AG08396 (cell line): ENCODE measurements at places on chromosomes 12 and 14.

GRCh38 chr12:80941916-80942315 is 4.2 kb upstream of the LIN7A start:
- no peak for DNase-seq

DNA sequence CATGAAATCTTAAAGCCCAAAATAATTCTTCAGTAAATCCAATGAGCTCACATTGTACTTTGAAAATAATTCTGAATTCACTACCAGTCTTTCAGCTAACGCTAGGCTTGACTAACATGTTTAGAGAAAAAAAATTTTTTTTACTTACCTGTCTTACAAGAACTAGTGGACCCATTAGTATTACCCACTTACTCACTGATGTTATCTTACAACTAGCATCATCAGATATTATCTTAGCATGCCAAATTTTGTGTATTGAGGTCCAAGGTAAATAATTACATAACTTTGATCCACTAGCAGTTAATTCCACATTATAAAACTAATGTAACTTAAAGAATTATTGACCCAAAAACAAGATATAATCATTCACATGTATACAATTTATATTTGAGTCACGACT is 62.7 kb downstream of the SLC41A2 start:
- DNase-seq = no peak

DNA sequence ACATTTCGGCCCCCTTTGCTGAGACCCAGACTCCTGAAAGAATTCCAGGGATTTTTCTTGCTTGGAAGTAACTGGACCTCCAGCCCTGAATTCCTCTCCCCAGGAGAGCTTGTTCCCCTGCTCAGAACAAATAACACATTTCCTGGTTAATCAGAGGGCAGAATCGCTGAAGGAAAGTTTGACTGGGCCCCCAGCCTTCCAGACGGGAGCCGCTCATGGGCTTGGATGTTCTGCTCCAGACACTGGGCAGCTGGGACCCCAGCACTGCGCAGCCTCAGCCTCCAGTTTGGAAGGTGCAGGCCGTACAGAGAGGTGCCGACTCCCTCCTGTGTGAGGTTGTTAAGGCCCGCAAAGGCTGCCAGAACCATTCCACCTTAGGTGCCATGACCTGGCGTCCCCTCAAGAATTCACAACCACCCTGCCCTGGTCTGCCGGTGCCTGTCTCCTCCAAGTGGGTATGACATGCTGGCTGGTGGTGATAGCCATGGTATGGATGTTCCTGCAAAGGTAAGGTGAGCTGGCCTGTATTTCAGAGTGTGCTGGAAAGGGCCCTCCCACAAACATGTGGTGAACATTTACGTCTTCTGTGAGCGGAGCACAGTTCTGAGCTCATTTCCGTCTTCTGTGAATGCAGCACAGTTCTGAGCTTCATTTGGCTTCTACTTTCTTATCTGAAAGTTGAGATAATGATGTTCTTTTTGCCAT is 5.1 kb upstream of the LTBP2 start:
- DNase-seq = no peak

DNA sequence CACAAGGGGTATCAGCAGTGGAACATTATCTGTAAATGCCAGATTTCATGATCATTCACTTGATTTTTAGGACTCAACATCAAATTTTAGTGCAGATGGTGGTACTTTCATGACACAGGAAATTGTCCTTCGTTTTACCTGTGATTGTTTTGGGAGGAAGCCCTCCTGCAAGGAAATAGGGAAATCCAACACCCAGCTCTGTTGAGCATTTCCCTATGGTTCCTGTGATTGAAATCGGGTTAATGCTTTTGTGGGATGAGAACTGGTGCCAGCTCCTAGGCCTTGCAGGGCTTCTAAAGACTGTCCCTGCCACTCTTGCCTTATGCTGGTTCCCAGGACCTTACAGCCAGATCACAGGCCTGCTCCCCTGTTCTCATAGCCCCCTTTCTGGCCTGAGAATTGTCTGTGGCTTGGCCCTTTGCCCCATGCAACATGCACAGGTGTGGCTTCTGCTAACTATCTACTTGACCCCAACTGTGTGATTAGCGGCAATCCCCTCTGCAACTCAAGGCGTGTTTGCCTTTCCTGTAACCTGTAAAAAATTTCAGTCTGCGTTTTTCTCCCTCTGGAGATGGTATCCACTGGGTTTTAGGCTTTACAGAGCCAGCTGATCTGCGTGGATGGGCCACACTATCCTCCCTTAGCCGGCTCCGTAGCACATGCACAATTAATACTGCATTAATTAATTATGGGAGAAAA is 112.5 kb downstream of the ETV6 start:
- DNase-seq = no peak

DNA sequence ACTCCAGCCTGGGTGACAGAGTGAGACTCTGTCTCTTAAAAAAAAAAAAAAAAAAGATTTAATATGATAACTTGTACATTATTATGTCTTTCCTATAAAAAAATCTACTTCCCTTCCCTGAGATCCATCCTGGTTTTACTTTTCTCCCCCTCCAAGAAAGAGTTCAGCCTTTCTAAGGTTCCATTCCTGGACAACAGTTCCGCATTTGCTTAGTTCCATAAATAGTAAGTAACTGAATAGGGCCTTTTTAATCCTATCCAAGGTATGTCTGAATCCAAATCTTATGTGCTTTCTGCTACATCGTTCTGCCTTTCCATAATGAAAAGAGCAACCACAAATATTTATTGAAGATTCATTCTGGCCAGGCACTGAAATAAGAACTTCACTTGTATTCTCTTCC is 187.8 kb downstream of the DACT1 start:
- DNase-seq = no peak

DNA sequence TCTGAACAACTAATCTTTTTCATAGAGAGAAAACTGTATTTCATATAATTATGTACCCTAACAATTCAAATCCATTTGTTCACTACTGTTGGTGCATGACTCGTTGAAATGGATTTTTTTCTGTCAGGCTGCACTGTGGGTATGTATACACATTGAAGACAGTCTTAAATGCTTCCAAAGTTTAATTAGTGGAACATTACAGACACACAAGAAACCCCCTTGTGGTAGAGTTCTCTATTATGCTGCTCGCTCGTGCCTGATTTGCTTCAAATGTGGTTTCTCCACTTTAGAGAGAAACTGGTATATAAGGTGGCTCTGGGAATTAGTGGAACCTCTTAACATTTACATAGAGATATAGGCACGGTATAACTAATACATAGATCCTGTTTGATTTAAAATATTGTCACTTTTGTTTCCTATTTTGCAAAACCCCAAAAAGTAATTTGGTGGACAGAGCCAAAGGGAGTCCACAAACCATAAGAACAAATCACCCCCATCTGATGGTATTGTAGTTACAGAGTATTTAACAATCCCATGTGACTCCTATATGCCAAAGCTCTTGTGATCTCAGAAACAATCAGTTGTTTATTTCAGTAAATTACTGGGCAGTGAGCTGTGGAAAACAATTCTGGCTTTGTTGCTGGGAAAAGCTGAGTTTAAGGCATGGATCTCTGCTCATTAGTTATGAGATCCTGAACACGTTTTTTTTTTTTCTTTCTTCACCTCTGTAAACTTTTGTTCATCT is 159.5 kb downstream of the BRMS1L start:
- DNase-seq = no peak

- DNase-seq = no peak
Measured at GRCh38 chr12:30286345-30286926, 409.2 kb downstream of the IPO8 start.

GRCh38 chr14:53999061-53999488 is 42.5 kb upstream of the BMP4 start:
- peak; percentile 60 for DNase-seq

GRCh38 chr12:100403446-100403845 is 46.6 kb downstream of the SLC17A8 start:
- DNase-seq = no peak

- no peak for DNase-seq
Measured at GRCh38 chr12:7112041-7112440, 3.0 kb upstream of the C1RL start.

- no peak for DNase-seq
Measured at GRCh38 chr12:52081263-52081733, 1.8 kb downstream of the SMIM41 start.

DNA sequence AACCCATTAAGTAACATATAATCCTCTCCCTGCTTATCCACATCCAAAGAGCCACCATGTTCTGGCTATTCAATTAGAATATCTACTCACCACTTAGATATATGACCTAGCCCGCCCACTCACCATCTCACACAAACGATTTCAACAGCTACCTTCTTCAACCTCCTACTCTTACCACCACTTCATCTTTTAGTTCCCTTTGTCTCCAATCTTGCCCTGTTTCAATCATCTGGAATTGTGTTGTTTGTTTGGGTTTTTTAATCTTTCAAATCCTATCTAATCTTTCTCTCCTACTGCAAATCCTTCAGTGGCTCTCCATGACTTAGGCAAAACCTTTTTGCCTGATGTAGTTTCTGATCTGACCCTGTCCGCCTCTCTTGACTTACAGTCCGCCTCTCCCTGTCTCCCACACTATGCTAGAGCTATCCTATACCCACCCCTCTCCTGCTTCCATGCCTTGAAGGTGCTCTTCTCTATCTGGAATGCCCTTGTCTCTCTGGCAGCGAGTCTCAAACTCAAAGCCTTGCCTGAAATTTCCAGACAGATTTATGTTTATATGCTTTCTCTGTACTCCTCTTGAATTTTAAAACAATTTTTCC is 161.0 kb upstream of the CRY1 start:
- no peak for DNase-seq

GRCh38 chr14:42523666-42524065 is 917.0 kb downstream of the LRFN5 start:
- no peak for DNase-seq

DNA sequence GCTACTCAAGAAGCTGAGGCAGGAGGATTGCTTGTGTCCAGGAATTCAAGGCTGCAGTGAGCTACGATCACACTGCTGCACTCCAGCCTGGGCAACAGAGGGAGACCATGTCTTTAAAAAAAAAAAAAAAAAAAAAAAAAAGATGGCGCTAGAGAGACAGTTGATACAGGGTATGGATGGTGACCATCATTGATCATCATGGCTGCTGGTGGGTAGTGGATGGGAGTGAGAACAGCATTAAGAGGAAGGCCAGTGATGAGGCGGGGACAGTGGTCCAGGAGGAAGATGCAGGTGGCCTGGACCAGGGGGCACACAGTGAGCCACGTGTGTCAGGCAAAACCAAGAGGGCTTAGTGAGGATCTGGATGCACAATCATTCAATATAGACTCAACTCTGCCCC is 26.8 kb upstream of the MAP1LC3B2 start:
- DNase-seq = no peak

- DNase-seq = peak; percentile 40
Measured at GRCh38 chr12:65892841-65893251, 68.6 kb downstream of the HMGA2 start.

GRCh38 chr12:5066251-5066650 is 22.6 kb downstream of the KCNA5 start:
- DNase-seq = no peak

DNA sequence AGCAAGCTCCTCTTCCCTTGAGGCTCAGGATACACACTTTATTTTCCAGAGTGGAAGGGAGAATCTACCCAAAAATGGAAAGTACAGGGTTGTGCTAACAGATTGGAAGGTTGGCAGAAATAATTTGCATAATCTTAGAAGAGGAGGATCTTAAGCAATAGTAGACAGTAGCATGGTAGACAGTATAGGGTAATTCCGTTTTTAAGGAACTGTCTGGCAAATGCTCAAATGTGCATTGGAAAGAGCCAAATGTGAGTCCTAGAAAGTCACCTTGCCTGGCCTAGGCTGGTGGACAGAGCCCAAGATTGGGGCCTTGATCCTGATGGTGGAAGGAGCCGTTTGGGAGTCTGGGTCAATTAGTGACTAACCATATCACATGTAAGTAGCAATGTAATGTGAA is 13.1 kb upstream of the CARMIL3 start:
- no peak for DNase-seq

GRCh38 chr14:50027816-50028215 is 88.6 kb downstream of the VCPKMT start:
- no peak for DNase-seq

GRCh38 chr14:59344016-59344415 is 121.2 kb downstream of the GPR135 start:
- DNase-seq = no peak

GRCh38 chr12:114662512-114663177 is 21.3 kb downstream of the TBX3 start:
- DNase-seq = peak; percentile 81

- no peak for DNase-seq
Measured at GRCh38 chr12:15052691-15053090, 79.8 kb downstream of the PDE6H start.

GRCh38 chr12:14364583-14365271 is 755 bp upstream of the ATF7IP start:
- DNase-seq = no peak

DNA sequence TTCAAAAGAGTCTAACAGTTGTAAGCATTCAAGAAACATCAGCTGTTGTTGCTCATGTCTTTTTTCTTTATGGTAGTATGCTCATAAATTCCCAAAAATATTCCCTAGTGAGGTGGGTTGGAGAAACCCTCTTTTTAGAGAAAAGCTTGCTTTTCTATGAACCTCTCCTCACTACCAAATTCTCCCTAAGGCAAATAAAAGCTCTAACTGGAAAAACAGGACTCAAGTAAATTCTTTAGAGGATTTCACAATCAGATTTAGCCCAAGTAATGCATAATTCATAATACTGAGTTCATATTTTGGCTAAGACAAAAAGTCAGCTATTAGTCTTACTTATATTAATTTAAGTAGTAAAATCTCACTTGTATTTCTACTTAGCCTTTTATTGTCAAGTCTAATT is 59.1 kb downstream of the DIO2 start:
- DNase-seq = no peak

DNA sequence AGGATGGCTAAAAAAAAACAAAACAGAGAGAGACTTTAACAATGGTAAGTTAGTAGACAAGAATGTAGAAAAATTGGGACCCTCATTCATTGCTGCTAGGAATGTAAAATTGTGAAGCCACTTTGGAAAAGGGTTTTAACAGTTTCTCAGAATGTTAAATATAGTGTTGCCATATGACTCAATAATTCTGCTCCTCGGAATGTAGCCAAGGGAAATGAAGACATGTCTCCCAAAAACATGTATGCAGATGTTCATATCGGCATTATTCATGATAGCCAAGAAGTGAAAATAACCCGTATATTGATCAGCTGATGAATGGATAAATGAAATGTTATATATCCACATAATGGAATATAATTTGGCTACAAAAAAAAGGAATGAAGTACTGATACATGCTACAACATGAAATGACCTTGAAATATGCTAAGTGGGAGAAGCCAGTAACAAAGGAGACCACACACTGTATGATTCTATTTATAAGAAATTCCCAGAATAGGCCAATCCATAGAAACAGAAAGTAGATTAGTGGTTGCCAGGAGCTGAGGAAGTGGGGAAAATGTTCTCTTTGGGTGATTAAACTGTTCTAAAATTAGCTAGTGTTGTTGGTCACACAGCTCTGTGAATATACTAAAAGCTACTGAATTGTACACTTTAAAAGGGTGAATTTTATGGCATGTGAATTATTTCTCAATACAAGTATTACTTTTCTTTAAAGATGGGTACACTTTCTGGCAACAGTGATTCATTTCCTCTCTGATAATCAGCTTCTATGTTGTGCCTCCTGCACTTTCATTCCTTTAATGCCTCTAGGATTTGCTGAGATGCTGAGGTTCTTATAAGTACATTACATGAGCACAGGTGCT is 132.5 kb downstream of the DAAM1 start:
- no peak for DNase-seq

- peak; percentile 60 for DNase-seq
Measured at GRCh38 chr14:68547305-68548193, 245.3 kb downstream of the ZFP36L1 start.

- no peak for DNase-seq
Measured at GRCh38 chr12:108757856-108758255, 26.5 kb upstream of the CORO1C start.

GRCh38 chr14:35814371-35815005 is 5.4 kb upstream of the RALGAPA1 start:
- DNase-seq = peak; percentile 45

- no peak for DNase-seq
Measured at GRCh38 chr14:55221968-55222367, 30.6 kb upstream of the DLGAP5 start.
